ENCODE measurements at places on chromosomes 5 and 9.

DNA sequence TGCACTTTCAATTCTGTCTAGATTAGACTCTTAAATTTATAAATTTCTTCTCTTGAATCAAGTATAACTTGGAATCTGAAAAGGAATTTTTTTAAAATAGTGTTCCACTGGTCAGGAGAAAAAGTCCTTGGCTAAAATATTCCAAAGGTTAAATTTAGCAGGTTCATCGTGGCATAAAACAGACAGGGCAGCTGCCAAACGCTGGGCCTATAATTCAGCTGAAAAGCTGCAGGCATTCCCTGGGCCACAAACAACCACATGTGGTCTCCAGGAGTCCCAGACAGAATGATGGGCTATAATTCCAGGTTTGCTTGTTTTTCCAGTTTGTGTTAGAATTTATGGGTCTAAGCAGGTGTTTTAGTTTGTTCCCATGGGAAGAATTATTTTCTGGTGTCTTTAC lies 71.1 kb upstream of the RETREG1 start:
- no peaks in the 10 kb centered on the region for H3K27me3 ChIP-seq
- no peak overlapping the region for H3K4me3 ChIP-seq
- no peak for DNase-seq

DNA sequence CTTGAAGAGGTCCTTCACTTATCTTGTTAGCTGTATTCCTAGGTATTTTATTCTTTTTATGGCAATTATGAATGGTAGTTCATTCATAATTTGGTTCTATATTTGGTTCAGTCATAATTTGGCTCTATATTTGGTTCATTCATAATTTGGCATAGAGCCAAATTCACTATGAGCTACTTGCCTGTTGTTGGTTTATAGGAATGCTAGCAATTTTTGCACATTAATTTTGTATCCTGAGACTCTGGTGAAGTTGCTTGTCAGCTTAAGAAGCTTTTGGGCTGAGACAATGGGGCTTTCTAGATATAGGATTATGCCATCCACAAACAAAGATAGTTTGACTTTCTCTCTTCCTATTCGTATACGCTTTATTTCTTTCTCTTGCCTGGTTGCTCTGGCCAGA lies 142.2 kb downstream of the PLCXD3 start:
- H3K4me3 ChIP-seq: no peak overlapping the region
- no peaks in the 10 kb centered on the region for H3K27me3 ChIP-seq
- no peak for DNase-seq
- H3K4me1 ChIP-seq: no peaks in the 10 kb centered on the region
- no peak overlapping the region for H3K27ac ChIP-seq

- no peak for DNase-seq
- H3K27ac ChIP-seq: no peak overlapping the region
- H3K4me1 ChIP-seq: no peaks in the 10 kb centered on the region
- no peaks in the 10 kb centered on the region for H3K36me3 ChIP-seq
- H3K4me3 ChIP-seq: no peak overlapping the region
Observed at GRCh38 chr5:93327605-93328004, 253.4 kb downstream of the NR2F1-AS1 start.

GRCh38 chr9:113790093-113790492 lies 86.0 kb upstream of the ZNF618 start:
- H3K27ac ChIP-seq: no peak overlapping the region
- H3K4me1 ChIP-seq: no peaks in the 10 kb centered on the region
- H3K36me3 ChIP-seq: no peaks in the 10 kb centered on the region
- DNase-seq: no peak
- no peak overlapping the region for H3K4me3 ChIP-seq

DNA sequence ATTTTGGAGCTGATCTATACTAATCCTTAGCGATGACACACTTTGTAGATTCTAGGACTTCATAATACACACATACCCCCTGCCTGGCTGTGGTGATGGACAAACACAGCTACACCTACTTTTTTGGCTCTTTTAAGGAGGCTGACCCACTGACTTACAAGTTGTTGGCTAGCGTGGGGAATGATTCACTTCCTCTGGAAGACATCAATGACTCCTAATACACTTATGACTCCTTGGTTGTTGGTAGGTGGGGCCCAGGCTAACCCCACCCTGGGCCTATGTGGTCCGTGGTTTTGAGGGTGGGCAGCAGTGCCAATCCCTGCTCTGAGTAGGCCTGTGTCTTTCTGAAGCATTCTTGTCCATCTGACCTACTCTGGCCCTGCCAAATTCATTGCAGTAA lies 144.4 kb downstream of the SLC12A2 start:
- DNase-seq: no peak
- peaks cover 13% of the 10 kb centered on the region for H3K4me1 ChIP-seq
- H3K27ac ChIP-seq: no peak overlapping the region
- no peaks in the 10 kb centered on the region for H3K27me3 ChIP-seq

All from esophagus squamous epithelium (tissue), 5 donors.